Immature natural killer cell (primary cell): ENCODE measurements at places on chromosomes 2 and 18. TPM values are rescaled to one million over a fixed set of nuclear protein-coding genes. Genes with fewer than 3 reads are reported as not detected.

MAL gene
- 1.9 TPM for polyA plus RNA-seq

PPP1R1C gene
- polyA plus RNA-seq = not detected

GRCh38 chr2:145725876-145726275 lies 1206.0 kb upstream of the ZEB2 start:
- DNase-seq = no peak

GRCh38 chr2:238965371-238966071 lies 117.6 kb downstream of the TWIST2 start:
- DNase-seq = no peak

DNA sequence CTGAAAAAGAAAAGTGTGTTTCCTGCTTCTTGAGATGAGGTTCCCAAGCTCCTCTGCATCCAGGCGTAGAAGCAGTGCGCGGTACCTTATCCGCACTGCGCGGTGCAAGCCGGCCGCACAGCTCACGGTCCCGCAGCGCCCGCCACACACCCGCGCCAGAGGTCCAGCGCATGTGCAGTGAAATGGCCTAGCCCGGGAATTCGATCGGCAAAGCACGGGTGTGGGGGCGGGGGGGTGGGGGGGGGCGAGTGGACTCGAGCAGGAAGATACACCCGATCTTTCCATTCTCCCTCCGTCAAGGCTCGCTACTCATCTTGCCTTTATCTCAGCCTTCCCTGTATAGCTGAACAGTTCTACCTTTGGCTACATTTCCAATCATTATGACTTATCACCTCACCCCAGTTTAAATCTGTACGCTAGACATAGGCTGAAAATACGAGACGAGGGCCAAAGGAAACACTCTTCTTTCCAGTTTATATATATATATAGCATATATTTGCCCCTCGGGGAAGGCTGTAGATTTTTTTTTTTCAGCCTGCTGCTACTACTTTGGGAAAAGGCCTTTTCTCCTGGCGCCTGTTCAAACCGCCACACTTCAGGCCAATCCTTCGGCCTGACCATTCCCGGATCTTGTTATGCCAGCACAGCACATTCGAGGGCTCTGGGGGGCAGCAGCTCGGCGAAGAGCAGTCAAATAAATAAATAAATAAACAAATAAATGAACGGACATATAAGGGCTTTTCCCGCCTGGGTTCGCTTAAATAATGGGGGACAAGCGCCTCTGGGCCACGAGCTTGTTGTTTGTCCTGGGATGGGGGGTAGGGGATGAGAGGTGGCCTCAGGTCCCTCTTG lies 10.4 kb downstream of the HOXD8 start:
- DNase-seq = no peak

DNA sequence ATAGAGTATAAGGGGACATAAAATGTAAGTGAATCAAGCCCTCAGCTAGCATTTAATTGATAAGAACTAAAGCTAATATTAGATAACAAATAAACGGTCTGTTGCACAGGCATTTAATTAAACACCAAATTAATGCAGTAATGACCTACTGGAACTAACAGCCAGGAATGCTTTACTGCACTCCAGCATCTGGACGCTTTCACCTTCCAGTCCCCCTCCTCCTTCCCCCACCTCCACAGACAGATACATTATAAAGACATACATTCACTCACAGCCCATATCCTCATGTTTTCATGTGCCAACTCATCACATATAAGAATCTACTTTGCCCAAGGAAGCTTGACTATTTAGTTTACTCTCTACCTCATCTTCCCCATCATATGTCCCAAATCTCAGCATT lies 337.4 kb upstream of the PIK3C3 start:
- no peak for DNase-seq

DNA sequence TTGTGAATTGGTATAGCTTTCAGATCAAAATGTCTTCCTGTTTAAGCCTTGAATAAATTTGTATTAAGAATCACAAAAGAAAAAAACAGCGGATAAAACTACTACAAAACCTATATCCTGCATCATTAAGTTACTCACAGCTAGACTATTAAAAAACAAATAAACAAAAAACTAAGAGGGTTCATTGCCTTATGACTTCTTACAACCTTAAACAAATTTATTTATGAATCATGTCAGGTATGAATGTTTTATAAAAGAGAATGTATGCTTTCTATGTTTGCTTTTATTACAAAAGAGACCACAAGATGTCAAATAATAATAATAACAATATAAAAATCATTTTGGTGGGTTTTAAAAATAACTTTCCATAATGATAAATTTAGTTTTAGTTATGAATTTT lies 109.6 kb downstream of the FIGN start:
- DNase-seq = no peak

DNA sequence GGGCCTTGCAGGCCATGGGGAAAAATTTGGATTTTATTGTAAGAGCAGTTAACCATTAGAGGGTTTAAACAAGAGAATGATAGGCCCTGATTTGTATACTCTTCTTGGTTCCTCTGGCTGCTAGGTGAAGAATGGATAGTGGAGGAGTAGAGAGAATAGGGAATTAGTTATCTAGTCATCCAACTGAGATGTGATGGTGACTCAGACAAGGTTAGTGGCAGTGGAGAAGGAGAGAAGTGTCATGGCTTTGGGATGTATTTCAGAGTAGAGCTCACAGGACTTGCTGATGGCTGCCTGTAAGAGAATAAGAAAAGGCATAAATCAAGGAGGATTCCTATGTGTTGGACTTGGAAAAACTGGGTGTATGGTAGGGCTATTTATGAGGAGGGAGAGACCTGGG lies 169.4 kb downstream of the PLCL1 start:
- no peak for DNase-seq

DNA sequence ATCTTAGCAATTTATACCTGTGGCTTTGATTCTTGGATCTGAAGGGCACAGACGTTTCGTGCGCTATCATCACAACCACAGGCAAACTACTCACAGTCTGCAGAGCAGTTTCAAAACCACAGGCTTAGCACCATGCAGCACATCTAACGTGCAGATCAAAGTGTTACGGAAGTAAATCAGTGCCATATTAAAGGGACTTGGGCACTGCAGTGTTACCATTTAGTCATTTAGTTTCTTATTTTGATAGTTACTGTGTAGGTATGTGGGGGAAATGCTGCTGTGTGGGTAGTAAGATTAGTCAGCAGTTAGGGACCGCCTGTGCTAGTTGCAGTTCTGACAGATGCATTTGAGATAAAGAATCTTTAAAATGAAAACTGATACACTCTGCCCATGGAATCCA lies 384.0 kb downstream of the NBAS start:
- peak; percentile 62 for DNase-seq

DNA sequence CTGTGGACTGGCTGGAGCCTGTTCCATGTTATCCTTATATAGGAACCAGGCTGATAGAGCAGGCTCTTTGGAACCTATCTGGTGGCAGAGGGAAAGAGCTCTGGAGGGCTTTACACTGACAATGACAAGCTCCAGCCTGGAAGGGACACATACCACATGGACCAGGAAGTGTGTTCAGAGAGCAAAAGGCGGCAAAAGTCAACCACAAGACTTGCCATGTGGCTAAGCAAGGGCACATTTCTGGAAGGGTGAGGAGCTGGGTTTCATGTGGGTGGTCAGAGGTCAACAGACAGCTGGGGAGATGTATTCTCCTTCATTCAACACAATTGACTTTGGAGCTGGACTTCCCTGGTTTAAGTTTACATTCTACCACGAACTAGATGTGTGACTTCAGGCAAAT lies 325.2 kb downstream of the DYSF start:
- DNase-seq = no peak
